ENCODE measurements at places on chromosomes 11 and 22.

DNA sequence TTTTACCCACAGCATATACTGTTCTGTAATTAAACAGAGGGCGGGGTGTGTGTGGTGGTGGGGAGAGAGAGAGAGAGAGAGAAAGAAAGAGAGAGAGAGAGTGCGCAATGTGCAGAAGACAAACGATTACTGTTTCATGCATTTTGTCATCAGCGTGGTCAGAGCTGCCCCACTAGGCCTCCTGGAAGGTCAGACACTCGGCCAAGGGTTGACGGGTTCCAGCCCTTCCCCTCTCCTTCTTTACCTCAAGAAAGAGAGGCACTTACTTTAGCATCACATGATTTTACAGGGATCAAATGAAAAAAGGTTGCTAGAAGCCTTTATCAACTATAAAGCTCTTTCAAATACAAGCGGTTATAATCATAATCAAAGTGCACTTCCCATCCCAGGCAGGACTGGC is 269.2 kb upstream of the SORL1-AS1 start:
- no peak for DNase-seq

GRCh38 chr11:96137373-96137772 is 205.6 kb downstream of the MAML2 start:
- DNase-seq = no peak

- DNase-seq = no peak
Observed at GRCh38 chr11:65100674-65101350, 4.8 kb downstream of the VPS51 start.

DNA sequence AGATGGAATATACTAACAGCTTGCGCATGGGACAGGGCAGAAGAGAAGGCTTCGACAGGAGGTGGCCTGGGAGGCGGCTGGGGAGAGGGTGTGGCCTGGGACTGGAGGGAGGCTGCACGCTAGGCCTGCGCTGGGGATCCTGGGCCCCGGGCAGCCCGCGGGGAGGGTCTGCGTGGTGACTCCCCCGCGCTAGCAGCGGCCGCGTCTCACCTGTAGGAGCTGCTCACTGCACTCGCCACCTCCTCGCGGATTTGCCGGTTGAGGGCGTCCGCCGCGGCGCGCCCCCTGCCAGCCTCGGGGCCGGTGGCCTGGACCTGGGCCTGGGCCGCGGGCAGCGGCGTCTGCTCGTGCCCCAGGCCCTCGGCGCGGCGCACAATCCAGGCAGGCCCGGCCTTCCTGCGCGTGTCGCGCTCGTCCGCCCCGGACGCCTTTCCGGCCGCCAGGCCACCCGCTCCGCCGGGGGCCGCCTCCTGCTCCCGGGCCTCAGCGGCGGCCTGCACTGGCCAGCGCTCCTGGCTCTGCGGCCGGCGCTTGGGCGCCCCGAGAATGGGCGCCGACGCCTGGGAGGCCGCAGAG is 1.5 kb downstream of the MAP6 start:
- no peak for DNase-seq

- DNase-seq = no peak
Observed at GRCh38 chr11:28140689-28141455, 32.7 kb downstream of the METTL15 start.

- DNase-seq = no peak
Observed at GRCh38 chr22:30288419-30289140, 725 bp downstream of the CASTOR1 start.

DNA sequence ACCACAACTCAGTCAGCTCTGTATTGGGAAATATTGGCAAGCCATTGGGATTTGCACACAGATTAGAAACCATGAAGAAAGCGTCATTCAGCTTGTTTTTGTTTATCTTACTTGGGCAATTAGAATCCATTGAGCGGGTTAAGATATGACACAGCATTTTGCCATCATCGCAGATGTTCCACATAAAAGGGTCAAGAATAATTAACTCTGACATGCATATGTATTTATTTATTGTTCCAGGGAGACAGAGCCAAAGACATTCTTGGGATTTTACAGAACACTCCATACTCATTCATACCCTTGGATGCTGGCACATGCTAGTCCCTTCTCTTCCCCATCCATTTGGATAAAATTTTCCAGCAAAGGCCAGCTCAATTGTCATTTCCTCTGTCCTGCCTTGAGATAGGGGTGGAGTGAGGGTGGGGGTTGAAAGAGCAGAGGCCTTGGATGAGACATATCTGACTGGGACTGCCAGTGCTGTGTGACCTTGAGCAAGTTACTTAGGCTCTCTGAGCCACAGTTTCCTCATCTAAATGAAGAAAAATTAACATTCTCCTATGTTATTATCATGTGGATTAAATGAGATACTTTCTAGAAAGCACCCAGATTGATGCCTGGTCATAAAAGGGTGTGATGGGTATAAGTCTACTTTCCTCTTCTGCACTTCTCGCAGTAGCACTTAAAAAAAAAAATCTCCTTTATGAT is 179.7 kb downstream of the RRAS2 start:
- DNase-seq = no peak

DNA sequence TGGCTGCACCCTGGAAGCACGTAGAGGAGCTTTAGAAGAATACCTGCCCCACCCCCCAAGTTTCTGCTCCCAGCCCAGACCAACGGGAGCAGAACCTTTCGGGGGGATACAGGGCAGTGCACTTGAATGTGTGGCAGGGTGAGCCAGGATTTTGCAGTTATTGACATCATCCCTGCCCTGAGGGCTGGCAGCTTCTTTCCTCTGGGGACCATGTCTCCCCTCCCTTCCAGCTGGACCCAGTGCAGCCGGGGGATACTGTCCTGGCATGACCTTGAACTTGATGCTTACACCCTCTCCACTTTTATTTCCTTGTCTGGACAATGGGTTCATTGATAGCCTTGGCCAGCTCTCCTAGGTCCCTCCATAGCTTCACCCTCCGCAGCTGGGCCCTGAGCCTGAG is 4.1 kb upstream of the CABP7 start:
- no peak for DNase-seq

DNA sequence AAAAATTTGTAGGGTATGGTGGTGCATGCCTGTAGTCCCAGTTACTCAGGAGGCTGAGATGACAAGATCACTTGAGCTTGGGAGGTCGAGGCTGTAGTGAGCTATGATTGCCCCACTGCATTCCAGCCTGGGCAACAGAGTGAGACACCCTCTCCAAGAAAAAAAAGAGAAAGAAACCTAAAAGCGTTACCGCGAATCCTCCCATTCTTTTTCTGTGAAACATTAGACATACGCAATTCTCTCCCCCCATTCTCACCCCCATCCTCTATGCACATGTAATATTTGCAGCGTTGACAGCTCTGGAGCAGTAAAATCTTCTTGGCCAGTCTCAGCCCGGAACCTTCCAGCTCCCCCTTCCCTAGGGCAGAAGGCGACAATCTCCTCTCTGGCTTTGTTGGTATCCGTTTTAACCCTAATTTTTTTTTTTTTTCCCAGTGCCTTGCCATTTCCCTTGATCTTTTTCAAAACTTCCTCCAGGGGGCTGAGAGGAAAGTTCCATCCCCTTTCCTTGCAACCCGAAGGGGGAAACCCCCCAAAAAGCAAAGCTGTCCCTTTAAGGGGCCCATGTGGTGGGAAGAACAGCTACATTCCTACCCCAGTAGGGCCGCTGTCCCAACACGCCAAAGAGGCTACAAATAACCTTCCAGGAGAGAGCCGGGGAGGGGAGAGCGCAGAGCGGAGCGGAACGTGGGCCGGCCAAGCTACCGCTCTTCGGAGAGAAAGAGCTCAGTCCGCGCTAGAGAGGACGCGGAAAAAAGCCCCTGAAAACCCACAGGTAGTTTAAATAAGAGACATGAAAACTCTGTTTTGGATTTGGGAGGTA is 1.9 kb downstream of the LRP4 start:
- DNase-seq = no peak

GRCh38 chr11:109374441-109374840 is 47.5 kb upstream of the C11orf87 start:
- no peak for DNase-seq

DNA sequence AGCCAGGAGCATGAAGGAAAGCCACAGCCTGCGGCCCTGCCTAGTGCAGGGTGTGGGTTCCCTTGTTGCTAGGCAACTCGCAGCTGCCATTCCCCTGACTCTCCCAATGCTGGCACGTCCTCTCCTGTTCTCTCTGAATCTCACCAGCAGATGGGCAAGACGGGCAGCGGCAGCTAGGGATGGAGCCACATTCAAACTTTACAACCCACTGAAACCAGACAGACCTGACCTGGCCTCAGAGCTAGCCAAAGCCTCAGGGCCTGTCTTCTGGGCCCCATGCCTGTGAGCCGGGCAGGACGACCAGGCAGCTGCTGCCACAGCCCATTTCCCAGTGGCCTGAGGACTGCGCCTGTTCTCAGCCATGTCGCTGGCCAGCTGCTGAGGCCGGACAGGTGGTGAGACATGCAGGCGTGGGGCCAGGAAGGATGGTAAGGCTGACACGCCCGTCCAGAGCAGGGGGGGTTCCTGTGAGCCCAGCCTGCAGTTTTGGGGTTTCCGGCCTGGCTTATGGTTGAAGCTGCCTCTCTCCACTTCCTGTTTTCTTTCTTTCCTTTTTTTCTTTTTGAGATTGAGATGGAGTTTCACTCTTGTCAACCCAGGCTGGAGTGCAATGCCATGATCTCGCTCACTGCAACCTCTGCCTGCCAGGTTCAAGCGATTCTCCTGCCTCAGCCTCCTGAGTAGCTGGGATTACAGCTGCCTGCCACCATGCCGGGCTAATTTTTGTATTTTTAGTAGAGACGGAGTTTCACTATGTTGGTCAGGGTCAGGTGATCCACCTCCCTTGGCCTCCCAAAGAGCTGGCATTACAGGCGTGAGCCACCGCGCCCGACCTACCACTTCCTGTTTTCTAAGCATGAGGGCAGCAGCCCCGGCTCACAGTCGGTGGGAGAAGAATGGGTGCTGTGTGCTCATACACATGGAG is 4.1 kb downstream of the SUN2 start:
- DNase-seq = peak; percentile 69
